ENCODE measurements at places on chromosomes 6 and 20.

DNA sequence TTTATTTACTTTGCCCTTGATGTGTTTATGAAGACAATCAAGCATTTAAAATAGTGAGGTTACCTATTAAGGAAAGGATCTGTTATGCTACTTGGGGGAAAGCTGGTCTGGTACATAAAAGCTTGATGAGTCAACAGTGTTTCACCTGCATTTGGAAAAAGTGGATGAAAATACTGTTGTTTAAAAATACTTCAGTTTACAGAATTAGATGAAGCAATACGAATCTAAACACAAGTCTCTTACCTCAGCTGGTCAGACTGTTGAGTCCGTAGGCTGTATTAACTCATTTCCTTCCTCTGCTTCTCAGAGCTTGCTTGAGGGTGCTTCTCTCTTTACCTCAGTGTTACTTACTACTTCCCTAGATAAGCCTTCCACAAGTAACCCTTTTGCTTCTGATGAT is 36.1 kb downstream of the NKX2-4 start:
- no peak for DNase-seq

- no peak for DNase-seq
These were observed 32.0 kb upstream of the TMEM217 start for GRCh38 chr6:37289931-37290330.

DNA sequence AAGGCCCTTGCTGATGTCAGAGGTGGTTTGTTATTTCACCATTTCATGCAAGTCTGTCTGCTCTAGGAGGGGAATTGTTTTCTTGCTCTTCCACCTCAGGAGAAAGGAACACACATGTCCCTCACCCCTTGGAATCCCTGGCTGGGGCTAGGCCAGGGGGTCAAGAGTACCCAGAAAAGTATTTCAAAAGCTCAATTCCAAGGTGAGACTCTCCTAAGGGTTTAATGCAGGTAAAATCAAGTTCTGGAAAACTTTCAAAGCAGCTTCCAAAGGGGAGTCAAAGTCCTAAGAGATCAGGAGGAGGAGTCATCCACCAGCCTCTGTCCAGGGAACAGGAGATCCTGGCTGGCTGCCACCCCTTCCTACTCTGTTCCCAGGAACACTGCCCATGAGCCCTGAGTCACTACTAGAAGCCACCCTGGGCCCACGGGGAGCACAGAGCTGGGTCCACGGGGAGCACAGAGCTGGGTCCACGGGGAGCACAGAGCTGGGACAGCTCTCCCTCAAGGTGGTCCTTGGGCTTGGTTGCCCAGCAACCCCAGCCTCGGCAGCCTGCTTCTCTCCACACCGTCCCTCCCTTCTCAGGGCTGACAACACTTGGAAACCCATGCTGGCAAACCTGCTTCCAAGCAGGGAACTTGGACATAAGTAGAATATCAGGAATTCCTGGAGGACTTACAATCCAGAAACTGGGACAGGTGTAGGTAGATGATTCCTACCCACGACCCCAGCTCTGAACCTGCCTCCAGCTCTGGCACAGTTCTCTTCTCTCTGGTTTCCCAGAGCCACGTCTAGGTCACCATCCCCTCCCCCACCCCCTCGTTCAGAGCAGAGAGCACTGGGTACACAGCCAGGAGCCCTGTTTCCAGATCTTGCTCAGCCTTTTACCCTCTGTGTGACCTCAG is 35.3 kb upstream of the CDKN1A start:
- no peak for DNase-seq

DNA sequence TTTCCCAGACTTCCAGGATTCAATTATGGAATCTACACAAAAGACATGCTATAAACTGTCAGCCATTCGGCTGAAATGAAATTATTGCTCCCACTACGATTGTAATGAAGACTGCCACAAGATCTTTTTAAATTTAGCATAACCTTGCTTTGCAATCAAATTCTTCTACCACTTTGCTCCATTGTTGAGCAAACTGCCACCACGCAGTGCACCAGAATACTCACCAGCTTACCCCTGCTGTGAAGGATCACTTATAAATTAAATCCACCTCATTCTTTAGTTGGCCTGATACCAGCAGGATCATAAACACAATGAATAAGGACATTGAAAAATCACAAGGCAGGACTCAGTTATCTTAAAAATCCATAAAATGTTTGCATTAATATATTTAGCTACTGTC is 151.8 kb upstream of the PRND start:
- DNase-seq: no peak

DNA sequence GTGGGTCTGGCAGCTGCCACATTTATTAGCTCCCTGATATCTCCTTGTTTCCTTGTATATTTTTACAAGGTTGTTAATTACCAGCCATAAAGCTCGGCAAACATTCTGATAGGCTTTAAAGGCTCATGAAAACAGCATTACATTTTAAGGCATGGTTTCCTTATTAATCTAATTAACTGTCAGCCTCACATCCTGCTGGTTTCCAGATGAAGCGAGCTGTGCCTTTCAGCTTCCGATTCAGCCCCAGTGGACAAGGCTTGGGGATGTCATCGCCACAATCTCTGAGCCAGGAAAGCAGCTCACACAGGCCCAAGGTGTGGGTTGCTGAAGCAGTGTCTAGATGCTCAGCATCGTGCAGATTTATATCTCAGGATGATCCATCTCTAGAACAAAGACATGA is 66.0 kb upstream of the RALY start:
- DNase-seq: no peak

GRCh38 chr20:52379723-52380336 is 188.3 kb upstream of the ZFP64 start:
- DNase-seq: no peak

- no peak for DNase-seq
These were observed 594.4 kb downstream of the QKI start for GRCh38 chr6:164008902-164009301.

DNA sequence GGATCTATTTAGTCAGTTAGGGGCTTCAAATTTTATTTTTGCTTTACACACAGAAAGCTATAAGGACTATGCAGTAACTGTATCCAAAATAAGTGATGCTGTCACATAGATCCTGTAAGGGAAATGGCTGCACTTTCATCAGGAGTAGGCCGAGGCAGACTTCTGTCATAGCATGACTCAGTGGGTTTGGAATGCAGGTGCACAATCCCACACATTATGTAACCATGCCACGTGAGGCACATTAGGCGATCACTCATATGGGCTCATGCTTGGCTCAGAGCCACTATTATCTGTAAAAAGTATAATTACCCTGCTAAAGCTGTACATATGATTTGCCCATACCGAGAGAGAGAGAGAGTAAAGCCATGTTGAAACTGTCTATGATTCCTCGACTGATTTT is 1189.4 kb upstream of the EYS start:
- no peak for DNase-seq

- DNase-seq: no peak
These were observed 115.6 kb upstream of the FERMT1 start for GRCh38 chr20:6238421-6238820.

GRCh38 chr6:169427856-169428255 is 174.2 kb upstream of the THBS2 start:
- DNase-seq: no peak

- no peak for DNase-seq
These were observed 15.7 kb downstream of the ATG5 start for GRCh38 chr6:106309766-106310373.

DNA sequence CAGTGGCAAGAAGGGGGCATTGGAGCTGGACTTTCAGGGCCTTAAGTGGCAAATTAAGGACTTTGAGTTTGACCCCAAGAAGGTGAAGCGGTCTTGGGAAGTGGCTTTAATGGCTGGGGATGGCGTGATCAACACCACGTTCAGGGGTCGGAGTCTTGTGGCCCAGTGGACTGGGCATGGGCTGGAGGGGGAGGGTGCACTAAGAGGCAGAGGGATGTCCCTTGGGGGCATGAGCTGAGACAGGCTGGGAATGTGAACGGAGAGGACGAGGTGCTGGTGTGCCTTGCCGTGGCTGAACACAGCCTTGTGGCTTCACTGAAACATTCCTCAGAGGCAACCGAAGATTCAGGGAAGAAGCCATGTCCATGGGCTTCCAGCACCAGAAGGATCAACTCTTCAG is 227.0 kb downstream of the SYNDIG1 start:
- no peak for DNase-seq

DNA sequence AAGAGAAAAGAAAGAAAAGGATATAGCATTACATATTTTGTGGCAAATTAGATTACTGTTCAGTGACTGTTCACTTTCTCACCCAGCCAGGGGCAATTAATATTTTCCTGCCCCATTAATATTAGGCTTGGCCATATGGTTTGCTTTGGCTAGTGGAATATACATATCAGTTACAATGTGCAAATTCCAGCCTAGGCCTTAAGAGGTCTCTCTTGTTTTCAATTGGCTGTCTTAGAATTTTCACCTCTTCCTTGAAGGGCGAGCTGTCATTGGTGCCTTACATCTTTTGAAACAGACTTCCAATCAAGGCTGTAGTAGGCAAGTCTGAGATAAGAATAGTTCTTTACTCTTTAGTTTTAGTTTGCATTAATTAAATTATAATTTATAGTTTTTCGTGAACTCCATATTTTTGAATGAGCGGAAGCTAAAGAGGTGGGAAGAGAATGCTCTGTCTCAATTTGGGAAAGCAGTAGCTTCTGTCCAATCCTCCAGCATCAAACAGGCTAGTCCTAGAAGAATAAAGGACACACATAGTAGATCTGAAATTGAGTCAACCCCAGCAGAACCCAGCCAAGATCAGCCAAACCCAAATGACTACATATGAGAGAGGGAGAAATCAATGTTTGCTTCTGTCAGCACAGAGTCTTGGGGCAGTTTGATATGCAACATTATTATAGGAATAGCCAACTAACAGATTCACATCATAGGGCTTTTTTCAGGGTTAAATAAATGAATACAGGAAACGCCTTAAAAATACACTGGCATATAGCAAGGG is 6.3 kb upstream of the CSNK2A1 start:
- DNase-seq: no peak

DNA sequence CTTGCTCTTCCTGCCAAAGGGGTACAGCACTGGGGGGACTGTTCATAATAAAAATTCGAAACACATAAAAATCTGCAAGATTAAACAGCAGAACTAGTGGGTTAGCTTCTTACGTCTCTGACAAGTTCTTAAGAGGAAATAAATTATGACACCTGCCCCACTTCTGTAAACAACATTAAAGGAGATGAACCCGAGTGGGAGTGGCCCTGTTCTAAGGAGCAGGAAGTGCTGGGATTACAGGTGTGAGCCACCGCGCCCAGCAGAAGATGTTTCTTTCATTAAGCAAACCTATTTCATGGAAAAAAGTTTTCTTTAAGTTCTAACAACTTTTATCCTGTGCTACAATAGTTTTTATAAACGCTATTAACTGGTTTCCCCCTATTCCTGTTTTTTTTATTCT is 24.6 kb downstream of the USP45 start:
- no peak for DNase-seq

DNA sequence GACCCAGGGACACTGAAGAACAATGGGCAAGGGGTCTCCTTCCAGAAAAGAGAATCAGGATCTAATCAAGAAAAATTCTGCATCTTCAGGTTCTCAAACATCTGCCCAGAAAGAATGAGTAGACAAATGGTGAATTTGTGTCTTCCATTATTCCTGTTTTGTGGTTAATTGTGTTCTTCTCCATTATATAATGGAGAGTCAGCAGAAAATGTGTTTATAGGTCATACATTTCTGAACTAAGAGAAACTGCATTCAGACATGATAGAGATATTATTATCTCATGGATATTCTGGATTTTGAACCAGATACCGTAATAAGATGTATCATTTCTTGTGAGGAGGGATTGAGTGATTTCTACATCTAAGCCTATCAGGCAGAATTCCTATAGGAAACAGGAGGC is 581.7 kb upstream of the JAG1 start:
- no peak for DNase-seq

- DNase-seq: peak; percentile 3
These were observed 8.1 kb upstream of the CSE1L start for GRCh38 chr20:49037962-49038387.

DNA sequence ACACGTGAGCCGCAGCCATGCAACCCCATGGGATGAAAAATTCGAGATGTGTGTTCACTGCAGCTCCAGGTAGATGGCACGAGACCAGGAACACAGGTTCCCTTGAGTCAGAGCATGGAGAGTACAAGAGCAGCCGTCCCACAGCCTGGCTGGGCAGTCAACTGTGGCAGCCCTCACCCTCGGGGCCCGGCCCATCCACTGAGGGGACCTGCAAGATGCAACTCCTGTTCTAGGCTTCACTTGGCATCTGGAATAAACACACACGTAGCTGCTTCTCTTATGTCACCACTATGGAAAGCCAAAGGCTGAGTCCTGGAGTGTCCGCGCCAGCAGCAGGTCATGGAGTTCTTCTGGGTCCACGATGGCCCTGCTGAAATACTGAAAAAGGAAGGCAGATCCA is 77.0 kb downstream of the WDR27 start:
- no peak for DNase-seq

GRCh38 chr20:32521780-32522525 is 63.2 kb downstream of the NOL4L start:
- peak; percentile 47 for DNase-seq

DNA sequence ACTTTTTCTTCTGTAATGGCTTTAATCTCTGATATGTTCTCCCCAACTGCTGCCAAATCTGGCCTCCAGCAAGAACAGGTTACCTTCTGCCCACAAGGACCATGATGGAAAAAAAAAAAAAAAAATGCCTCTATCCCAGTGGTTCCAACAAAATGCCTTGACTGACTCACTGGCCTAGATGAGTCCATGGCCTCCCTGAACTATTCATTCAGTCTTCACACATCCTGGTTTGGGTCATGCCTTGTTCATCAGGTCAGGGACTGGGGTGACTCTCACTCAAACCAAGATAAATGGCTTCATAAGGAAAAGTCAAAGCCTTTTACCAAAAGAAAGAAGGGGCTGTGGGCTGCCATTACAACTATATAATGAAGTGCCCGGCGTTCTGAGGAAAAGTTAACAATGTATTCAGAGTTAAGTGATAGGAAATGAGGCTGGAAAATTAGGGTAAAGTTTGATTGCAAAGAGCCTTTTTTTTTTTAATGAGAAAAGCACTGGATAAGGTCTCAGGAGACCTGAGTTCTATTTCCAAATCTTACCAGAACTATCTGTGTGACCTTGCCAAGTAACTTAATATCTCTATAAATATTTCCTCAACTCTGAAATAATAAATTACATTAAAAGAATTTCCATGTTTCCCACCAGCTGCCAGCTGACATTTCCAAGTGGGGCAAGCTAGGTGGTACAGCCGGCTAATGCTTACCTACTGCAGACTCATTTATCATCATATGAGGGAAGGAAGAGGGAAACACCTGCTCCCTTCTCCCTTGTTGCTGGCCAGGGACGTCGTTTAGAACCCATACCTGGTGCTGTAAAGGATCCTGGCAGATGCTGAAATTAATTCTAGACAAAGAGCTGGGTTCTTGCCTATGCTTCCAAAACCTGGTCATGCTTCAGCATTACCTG is 380.0 kb upstream of the MARCKS start:
- no peak for DNase-seq

GRCh38 chr6:11439017-11439420 is 98.5 kb upstream of the TMEM170B start:
- no peak for DNase-seq

- no peak for DNase-seq
These were observed 135.7 kb downstream of the BTBD3 start for GRCh38 chr20:12053353-12053752.

DNA sequence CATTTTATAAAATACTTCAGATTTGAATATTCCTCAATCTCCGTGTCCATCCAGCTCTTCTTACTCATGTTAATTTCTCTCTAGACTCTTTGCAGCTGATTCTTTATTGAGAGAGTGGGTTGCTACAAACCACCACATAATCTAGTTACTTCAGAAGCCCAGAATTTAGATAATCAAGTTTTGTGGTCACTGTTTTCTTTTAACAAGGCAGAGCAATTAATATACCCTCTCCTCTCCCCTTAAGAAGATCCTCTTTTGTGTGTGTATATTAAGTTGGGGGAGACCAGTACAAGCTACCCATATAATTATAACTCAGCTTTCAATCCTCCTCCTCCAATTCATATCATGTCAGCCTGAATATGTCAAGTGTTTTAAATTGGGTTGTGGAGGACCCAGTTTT is 95.1 kb downstream of the IRAK1BP1 start:
- DNase-seq: no peak
